Activated CD8-positive, alpha-beta T cell treated with anti-CD3 and anti-CD28 coated beads, Interleukin-2, amount 10 ng/mL, durations not matched to agents 7 days and 5 days (primary cell): ENCODE measurements at places on chromosomes 13 and 19. TPM values are rescaled to one million over a fixed set of nuclear protein-coding genes. Genes with fewer than 3 reads are reported as not detected.

Gene PCP2
- 0.63 TPM for total RNA-seq

Gene C19orf33
- not detected for total RNA-seq

- H3K27me3 ChIP-seq: no peaks in the 10 kb centered on the region
- H3K4me1 ChIP-seq: peaks cover 8% of the 10 kb centered on the region
- H3K4me3 ChIP-seq: no peak overlapping the region
- no peak overlapping the region for H3K27ac ChIP-seq
Measured at GRCh38 chr13:60411464-60411863, 14.4 kb downstream of the TDRD3 start.

DNA sequence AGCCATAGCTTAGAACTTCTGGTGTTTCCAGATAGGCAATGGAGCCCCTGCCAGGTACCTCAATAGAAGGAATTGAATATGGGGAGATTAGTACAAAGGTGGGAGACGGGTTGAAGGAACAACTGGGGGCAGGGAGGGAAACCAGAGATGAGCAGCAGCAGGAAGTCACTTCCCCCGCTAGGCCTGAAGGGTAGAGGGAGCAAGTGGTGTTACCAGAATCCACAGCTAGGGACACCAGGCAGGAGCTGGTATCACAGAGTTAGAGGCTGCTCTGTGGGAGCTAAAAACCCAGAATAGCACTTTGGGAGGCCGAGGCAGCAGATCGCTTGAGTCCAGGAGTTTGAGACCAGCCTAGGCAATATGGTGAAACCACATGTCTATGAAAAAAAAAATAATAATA is 15.3 kb upstream of the HNRNPUL1 start:
- no peaks in the 10 kb centered on the region for H3K4me1 ChIP-seq
- no peaks in the 10 kb centered on the region for H3K36me3 ChIP-seq
- H3K4me3 ChIP-seq: no peak overlapping the region

- peak; percentile 45 for DNase-seq
- no peaks in the 10 kb centered on the region for H3K27me3 ChIP-seq
- H3K27ac ChIP-seq: peak overlapping the region; percentile 73
- H3K36me3 ChIP-seq: peaks cover 5% of the 10 kb centered on the region
Measured at GRCh38 chr19:1811472-1811894, 593 bp downstream of the ATP8B3 start.

GRCh38 chr19:291006-291521 is at the start of gene PLPP2:
TSS of gene PLPP2 (minus strand) at chr19:291403. CDS start at chr19:291336, 67 bp downstream.
- no peak within 1 kb of the TSS for H3K27ac ChIP-seq
- no peaks in the 10 kb centered on the region for H3K36me3 ChIP-seq
- no peak for DNase-seq
- H3K4me1 ChIP-seq: peaks cover 2% of the 10 kb centered on the region

Gene RFX1
- 17.7 TPM for total RNA-seq

DNA sequence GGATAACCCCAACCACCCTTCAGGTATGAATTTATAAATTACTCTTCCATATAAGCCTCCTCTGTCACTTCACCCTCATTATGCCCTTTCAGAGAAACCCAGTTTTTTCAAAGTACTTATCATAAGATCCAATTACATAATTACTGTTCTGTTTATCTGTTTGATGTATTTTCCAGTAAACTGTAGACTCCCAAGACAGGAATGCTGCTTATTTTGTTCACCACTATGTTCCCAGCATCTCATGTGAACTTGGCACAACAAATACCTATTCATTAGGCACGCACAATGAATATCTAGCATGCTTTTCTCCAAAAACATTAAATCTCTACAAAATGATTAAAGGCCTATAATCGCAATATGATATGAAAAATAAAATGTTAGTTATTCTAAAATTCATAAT is 13.2 kb downstream of the ENOX1 start:
- DNase-seq: no peak
- H3K4me1 ChIP-seq: no peaks in the 10 kb centered on the region
- H3K36me3 ChIP-seq: no peaks in the 10 kb centered on the region
- no peak overlapping the region for H3K4me3 ChIP-seq
- peaks cover 20% of the 10 kb centered on the region for H3K27me3 ChIP-seq

GRCh38 chr13:25118378-25118905 is 22.5 kb downstream of the PABPC3 start:
- H3K36me3 ChIP-seq: no peaks in the 10 kb centered on the region
- peaks cover 5% of the 10 kb centered on the region for H3K4me1 ChIP-seq
- no peak overlapping the region for H3K4me3 ChIP-seq
- no peak overlapping the region for H3K27ac ChIP-seq
- H3K27me3 ChIP-seq: peaks cover 22% of the 10 kb centered on the region
- DNase-seq: no peak

- no peak overlapping the region for H3K4me3 ChIP-seq
- no peak overlapping the region for H3K27ac ChIP-seq
- peaks cover 46% of the 10 kb centered on the region for H3K36me3 ChIP-seq
- no peaks in the 10 kb centered on the region for H3K27me3 ChIP-seq
- no peak for DNase-seq
Measured at GRCh38 chr13:40963927-40964326, 55.2 kb downstream of the ELF1 start.

DNA sequence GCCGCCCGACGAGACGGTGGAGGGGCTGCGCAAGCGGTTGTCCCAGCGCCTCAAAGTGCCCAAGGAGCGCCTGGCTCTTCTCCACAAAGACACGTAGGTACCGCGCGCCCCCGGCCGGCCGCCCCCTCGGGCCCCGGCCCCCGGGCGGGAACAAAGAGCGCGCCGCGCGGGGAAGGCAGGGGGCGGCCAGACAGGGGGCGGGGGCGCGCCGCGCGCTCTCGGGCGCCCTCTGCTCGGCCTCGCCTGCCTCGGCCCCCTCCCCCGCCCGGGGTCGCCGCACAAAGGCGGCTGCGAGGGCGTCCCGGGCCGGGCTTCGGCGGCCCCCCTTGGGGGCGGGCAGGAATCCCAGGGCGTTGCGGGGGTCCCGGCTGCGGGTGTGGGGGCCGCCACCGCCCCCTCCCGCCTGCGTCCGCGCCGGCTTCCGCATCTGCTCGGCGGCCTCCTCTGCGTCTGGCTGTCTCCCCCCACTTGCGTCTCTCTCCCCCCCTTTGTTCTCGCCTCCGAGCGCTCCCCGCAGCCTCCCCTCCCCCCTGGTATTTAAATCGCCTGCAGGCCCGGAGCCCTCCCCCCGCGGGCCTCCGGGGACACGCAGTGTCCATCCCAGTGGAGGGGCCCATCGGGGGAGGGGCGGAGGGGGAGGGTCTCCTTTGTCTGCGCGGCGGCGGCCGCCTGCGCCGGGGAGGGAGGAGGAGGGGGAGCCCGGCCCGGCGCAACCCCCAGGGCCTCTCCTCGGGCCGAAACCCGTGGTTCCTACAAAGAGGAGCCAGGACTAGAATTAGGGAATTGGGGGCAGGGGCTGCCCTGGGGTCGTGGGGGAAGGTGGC is 2.3 kb downstream of the MIDN start:
- H3K27me3 ChIP-seq: no peaks in the 10 kb centered on the region
- H3K4me3 ChIP-seq: peak overlapping the region; percentile 91
- peak; percentile 74 for DNase-seq
- peaks cover 36% of the 10 kb centered on the region for H3K36me3 ChIP-seq

Gene TUBA3C
- not detected for total RNA-seq

DNA sequence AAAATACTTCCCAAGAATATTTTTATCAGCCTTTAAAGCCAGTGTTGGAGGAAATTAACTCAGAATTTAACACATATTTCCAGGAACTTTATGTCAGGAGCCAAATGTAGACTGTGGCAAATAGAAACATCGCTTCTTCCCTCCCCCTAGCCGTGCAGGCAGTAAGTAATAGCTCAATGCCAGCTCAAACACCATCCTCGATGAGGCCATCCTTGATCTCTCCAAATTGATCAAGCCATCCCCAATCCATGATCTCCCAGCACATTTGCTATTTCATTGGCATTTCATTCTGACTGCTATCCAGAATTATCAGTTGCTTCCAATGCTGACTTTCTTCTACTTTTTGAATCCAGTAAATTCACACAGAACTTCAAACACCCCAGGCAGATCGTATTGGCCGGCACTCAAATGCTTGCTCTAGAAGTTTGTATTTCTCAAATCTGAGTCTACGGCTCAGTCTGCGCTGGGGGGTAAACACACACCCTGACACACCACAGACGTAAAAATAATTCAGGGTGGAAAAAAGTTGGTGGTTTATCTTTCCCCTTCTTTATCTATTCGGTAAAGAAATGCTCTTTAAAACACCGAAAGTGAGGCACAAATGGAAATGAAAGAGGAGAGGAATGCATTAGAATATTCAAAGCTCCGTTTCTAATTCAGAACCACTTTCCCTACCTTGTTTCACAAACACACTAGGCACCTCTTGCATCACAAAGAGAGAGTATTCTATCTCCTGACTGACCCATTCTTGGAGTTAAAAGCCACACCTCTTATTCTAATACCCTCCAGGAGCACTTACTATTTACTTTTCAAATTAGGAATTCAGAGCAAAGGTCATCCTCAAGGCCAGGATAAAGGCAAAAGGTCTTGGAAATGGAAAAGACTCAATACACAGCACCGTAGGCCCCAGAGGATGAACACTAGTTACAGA is 991 bp downstream of the OBI1 start:
- peaks cover 46% of the 10 kb centered on the region for H3K4me1 ChIP-seq
- H3K4me3 ChIP-seq: peak overlapping the region; percentile 90
- no peaks in the 10 kb centered on the region for H3K27me3 ChIP-seq
- H3K27ac ChIP-seq: peak overlapping the region; percentile 93

Gene GSX1
- total RNA-seq: not detected

Gene IGFL4
- total RNA-seq: not detected

Gene IGFL2
- not detected for total RNA-seq

- H3K27me3 ChIP-seq: no peaks in the 10 kb centered on the region
- no peak overlapping the region for H3K27ac ChIP-seq
- no peak overlapping the region for H3K4me3 ChIP-seq
- no peak for DNase-seq
Measured at GRCh38 chr13:93726173-93726957, 499.8 kb downstream of the GPC6 start.

GRCh38 chr19:50669302-50670101 is 20.3 kb downstream of the C19orf81 start:
- H3K27me3 ChIP-seq: peaks cover 30% of the 10 kb centered on the region
- no peaks in the 10 kb centered on the region for H3K36me3 ChIP-seq
- H3K4me1 ChIP-seq: no peaks in the 10 kb centered on the region
- H3K4me3 ChIP-seq: no peak overlapping the region

Gene CD79A
- 17.4 TPM for total RNA-seq

Gene FUT1
- 0.26 TPM for total RNA-seq

GRCh38 chr19:46381756-46382345 is 31.5 kb downstream of the CCDC8 start:
- peaks cover 2% of the 10 kb centered on the region for H3K4me1 ChIP-seq
- H3K4me3 ChIP-seq: no peak overlapping the region
- peaks cover 66% of the 10 kb centered on the region for H3K36me3 ChIP-seq
- H3K27ac ChIP-seq: no peak overlapping the region
- H3K27me3 ChIP-seq: no peaks in the 10 kb centered on the region
- no peak for DNase-seq

Gene WASF3
- not detected for total RNA-seq

GRCh38 chr19:45528149-45528743 is 21.0 kb downstream of the VASP start:
- H3K4me3 ChIP-seq: no peak overlapping the region
- peaks cover 58% of the 10 kb centered on the region for H3K36me3 ChIP-seq
- peaks cover 2% of the 10 kb centered on the region for H3K27me3 ChIP-seq
- H3K4me1 ChIP-seq: peaks cover 16% of the 10 kb centered on the region
- DNase-seq: no peak

- peaks cover 58% of the 10 kb centered on the region for H3K4me1 ChIP-seq
- peak; percentile 49 for DNase-seq
- peak overlapping the region; percentile 79 for H3K4me3 ChIP-seq
- H3K27me3 ChIP-seq: peaks cover 12% of the 10 kb centered on the region
Measured at GRCh38 chr13:79481685-79482052, 714 bp downstream of the NDFIP2 start.

GRCh38 chr13:23385931-23386330 is 47.6 kb downstream of the SACS start:
- H3K4me1 ChIP-seq: peaks cover 17% of the 10 kb centered on the region
- DNase-seq: no peak
- H3K4me3 ChIP-seq: no peak overlapping the region
- peaks cover 12% of the 10 kb centered on the region for H3K27me3 ChIP-seq

GRCh38 chr19:18308051-18308947 is 14.6 kb downstream of the LSM4 start:
- no peaks in the 10 kb centered on the region for H3K27me3 ChIP-seq
- peaks cover 75% of the 10 kb centered on the region for H3K36me3 ChIP-seq
- peaks cover 56% of the 10 kb centered on the region for H3K4me1 ChIP-seq
